Central memory CD8-positive, alpha-beta T cell (primary cell): ENCODE measurements at places on chromosomes 11 and 22.

DNA sequence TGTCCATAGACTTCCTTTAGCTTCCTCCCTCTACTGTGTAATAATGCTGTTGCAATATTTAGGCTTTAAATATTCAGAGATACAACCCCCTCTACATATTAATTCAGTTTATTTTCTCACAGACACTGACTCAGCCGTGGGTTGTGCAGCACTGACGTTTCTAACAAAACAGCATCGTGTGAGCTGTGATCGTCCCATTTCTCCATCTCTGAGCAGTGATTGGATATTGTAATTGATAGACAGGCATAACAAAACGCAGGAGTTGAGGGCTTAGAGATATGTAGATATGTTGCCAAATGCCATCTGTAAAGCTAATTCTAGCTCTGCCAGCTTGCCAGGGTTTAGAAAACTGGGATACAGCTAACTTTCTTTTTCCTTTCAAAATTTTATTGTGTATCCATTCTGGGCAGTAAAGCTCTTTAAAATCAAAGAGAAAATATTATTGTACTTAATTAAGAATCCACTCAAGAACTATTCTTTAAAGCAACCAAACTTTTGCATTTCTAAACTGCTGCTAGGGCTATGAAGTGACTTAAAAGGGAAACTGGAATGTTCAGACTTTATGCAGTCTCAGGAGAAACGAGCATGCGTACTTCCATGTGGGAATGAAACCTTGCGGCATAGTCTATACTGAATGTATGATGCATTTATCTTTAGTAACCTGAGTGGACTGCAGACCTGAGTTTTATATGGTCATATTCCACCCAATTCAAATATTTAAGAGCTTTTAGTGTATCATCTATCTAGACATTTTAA, 22.7 kb downstream of the BTBD10 start:
- DNase-seq, result no peak

DNA sequence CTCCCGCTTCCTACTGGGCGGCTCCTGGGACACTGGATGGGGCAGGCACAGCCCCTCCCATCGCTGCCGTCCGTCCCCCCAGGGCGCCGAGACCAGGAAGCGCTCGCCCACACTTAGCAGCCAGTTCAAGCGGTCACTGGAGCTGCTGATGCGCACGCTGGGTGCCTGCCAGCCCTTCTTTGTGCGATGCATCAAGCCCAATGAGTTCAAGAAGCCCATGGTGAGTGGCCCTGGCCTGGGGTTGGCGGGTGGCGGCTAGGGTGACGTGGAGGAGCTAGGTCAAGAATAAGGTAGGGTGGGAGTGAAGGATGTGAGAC, 44.6 kb downstream of the MYO7A start:
- DNase-seq, result no peak

DNA sequence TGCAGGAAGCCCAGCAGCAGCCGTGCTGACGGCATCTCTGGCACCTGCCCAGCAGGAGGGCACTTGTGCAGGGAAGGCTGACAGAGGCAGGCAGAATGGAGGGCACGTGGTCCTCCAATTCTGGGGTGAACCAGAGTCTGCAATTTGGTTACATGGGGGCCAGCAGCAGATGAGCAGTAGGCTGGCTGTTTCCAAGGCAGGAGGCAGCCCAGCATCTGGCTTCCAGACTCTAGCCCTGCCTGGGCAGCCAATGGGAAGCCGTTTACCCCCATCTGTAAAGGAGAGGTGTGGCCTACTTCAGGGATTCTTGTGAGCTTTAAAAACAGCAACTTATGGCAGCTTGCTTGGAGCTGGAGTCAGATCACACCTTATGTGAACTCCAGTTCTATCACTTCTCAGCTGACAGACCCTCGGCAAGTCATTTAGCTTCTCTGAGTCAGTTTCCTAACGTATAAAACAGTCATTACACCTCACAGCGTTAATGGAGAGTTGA, 27.9 kb upstream of the RASL10A start:
- DNase-seq, result no peak

DNA sequence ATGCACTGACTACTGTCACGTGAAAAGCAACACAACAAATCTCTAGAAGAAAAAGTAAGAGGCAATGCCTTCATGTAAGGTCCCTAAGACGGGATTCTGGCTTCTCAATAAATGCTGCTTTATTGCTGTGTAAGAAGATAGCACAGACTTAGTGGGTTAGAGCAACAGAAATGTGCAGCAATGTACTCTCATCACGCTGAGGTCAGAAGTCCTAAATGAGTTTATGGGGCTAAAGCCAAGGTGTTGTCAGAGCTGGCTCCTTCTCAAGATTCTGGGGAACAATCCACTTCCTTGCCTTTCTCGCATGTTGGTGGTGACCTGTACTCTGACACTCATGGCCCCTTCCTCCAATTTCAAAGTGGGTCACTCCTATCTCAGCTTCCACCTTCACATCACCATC, 93.4 kb downstream of the SHANK2 start:
- no peak for DNase-seq

- DNase-seq, result no peak
These were observed 48.1 kb downstream of the CBL start for GRCh38 chr11:119254239-119254638.

DNA sequence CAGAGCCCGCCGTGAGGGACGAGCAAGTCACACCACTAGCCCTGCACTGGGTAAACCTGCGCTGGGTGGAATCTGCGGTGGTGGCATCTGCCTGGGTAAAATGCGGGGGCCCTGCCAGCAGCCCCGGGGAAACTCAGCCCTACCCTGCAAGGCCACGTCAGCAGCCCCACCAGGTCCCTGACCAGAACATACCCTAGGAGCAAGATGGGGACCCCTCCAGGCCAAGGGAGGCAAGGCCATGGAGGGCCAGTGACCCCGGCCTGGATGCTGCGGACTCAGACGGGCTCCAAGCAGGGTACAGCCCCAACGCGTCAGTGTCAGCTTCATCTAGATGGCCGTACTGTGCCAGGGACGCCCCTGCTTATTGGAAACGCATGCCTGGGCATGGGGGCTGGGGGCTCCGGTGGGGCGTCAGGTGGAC, 26.3 kb downstream of the TOLLIP start:
- no peak for DNase-seq

DNA sequence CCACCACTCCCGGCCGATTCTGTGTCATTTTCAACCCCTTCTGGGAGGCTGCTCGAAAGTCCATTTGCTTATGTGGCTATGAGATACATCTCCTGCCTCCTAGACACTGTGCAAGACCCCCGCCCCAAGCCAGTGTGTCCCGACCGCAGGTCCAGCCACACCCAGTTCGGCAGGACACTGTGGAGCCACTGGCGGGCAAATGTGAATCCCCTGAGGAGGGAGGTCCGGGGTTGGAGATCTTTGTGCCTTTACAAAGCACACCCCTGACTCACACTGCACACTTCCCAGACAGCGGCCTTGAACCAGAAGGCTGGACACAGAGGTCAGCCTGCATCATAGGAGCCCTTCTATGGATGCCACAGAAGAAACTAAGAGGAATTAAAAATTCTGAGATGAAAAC, 17.4 kb downstream of the FXYD6 start:
- no peak for DNase-seq

DNA sequence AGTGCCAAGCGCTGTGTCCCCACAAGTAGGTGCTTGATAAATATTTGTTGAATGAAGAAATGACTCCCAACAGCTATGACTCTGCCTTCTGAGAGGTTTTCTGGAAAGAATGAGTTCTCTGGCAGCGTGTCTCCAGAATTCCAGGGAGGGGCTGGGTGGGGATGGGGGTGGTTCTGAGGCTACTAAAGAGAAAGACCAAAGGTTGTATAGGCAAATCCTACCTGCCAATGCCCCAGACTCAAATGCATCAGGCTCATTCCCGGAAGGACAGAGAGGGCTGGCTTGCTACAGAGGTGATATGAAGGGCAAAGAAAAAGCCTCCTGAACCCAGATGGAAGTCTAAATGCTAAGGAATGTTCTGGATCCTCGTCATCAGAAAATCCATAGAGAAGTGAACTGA, 1.9 kb downstream of the DUSP18 start:
- no peak for DNase-seq

DNA sequence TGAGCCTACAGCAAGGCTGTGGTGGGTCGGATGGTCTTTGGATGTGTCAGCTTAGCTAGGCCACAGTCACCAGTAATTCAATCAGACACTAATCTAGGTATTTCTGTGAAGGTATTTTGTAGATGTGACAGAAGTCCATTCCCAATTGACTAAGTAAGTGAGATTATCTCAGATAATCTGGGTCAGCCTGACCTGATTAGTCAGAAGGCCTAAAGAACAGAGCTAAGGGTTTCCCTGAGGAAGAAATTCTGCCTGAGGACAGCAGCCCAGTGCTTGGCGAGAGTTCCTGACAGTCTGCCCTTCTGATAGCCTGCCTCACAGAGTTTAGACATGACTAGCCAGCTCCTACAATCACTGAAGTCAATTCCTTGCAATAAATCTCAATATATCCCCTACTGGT, 28.7 kb downstream of the GUCD1 start:
- DNase-seq, result no peak

- DNase-seq, result no peak
These were observed 75.7 kb downstream of the TIMP3 start for GRCh38 chr22:32877196-32877595.

DNA sequence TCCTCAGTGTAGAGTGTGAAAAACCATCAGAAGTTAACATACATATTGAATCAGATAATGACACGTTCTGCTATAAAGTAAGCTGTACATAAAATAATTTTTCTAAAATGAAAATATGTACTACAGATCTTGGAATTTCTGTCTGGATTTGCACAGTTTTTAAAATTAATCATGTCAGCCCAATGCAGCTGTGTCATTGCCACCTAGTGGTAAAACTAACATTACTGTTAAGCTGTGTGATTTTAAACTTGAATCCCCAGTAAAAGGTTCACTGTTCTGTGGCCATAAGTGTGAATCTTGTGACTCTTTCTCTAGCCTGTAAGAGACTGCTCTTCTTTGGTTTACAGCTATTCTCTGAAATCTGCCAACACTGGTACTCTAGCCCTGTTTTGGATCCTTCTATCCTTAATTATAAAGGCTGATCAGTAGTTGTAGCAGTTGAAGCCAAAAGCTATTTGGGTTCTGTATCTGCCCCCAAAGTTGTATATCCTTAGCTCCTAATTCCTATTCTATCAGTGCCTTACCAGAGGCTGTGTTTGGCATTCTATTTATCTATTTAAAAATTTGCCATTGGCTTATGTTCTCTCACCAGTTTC, 4.0 kb downstream of the JRKL start:
- DNase-seq, result no peak

DNA sequence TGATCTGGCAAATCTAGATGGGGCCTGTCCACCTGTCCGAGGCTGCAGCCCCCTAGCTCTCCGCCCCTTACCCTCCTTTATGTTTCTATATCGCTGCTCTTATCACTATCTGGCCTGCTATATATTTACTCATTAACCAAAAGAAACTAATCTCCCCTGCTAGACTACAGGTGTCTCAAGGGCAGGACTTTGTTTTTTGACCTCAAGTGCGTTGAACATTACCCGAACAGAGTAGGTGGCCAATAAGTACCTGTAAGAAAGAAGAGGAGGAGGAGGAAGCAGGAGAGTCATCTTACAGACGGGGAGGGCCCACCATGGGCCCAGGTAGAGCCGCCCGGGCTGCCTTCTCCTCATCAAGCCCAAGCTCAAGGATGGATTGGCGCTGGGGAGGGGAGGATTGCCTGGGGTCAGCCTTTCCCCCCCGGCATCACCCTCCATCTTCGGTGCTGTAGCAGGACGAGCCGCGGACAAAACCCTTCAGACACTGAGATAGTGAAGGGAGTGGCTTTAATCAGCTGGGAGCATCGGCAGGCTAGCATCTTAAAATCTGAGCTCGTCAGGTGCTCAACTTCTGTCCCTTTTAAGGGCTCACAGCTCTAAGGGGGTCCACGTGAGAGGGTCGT, 1.2 kb upstream of the P2RY6 start:
- no peak for DNase-seq

DNA sequence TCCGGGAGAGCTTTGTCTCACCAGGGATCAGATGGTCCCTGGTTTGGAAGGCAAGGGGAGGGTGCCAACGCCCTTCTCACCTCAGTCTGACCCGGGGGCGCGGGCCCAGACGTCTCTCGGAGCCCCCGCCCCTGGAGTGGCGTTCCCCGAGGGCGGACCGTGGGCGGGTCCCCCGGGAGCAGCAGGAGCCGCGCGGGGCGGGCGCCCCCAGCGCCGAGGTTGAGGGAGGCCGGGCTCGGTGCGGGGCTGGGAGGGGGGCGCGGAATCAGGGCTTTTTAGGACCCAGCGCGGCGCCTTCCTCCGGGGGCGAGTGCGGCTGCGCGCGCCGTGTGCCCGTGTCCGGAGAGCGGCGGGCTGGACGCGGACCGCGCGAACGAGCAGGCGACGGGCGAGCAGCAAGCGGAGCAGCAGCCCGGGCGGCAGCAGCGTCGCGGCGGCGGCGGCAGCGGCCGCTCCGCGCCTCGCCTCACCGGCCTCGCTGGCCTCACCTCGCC, at the start of gene KCNC1:
TSS of gene KCNC1 (plus strand) at position 364 of the 494 bp plus-strand sequence. CDS start 1,222 bp downstream, outside the sequence.
- no peak for DNase-seq

DNA sequence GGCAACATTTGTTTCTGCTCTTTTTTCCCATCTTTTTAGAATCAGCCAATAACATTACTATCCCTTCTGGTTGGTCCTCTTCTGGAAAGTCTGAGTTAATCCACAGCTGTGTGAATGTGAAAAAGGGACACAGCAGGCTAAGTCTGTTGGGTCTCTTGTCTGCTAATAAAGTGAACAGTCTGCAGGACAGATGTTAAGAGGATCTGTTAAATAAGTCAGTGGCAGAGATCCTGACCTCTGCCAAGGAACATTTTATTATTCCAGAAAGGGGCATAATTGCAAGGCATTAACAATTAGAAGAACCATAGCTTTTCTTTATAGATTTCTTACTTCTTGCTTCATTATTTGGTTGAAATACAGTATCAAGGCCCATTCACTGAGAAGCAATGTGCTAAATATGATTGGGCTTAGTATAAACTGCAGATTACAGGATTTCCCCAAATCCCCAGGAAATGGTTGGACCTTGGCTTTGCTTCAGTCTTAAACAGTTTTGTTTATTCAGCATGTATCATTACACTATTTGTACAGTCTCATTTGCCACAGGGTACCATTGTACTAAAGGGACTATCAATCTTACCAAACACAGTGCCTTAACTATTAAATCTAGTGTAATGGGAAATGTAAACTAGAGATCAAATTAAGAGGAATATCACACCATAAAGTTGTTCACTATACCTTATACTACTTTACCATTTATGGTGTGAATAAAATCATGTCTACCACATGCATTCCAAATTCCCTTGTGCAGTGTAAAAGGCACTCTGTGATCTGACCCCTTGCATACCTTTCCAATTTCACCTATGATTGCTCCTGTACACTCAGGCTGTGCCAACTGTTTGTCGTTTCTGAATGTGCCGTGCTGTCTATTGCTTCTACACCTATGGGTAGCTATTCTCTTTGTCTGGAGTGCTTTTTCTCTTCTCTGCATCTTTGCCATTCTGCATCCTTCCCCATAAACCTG, 274.0 kb downstream of the SOX6 start:
- DNase-seq, result no peak

- DNase-seq, result no peak
These were observed 26.0 kb downstream of the CLDN25 start for GRCh38 chr11:113805640-113806039.

DNA sequence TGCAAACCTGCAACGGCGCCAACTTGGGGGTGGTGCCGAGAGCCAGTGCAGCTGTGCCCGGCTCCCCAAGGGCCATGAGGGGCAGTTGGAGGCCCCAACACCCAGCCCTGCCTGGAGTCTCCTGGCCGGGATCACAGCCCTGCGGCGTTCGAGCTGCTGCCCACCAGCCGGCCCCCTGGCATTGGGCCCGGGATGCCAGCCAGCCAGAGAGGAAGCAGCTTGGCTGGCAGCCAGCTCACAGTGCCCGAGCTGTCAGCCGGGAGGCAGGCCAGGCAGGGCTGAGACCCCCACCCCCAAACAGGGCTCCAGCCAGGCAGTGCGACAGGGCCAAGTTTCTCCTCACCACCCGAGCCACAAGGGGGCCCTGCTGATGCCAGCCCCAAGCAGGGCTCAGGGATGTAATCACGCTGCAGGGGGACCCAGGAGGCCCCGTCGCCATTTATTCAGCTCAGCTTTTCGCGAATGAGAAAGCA, 26.0 kb upstream of the TCF20 start:
- DNase-seq, result no peak
